ENCODE measurements at places on chromosomes 2 and 18.

- no peak for DNase-seq
Observed at GRCh38 chr2:136131961-136132824, 14.2 kb upstream of the CXCR4 start.

GRCh38 chr2:203061346-203061745, 46.7 kb downstream of the NBEAL1 start:
- DNase-seq = peak; percentile 94

GRCh38 chr2:222939208-222939856, 78.5 kb downstream of the ACSL3 start:
- peak; percentile 69 for DNase-seq

- peak; percentile 20 for DNase-seq
Observed at GRCh38 chr2:38218591-38218991, 142.6 kb upstream of the CYP1B1 start.

- DNase-seq = no peak
Observed at GRCh38 chr2:31362581-31362980, 52.0 kb downstream of the XDH start.

- no peak for DNase-seq
Observed at GRCh38 chr2:113119111-113119510, 8.3 kb upstream of the IL1RN start.

All from fibroblast of skin of abdomen (primary cell).